ENCODE measurements at places on chromosomes 13 and 19. TPM values are rescaled to one million over a fixed set of nuclear protein-coding genes. Genes with fewer than 3 reads are reported as not detected.

Gene VSTM2B
- not detected for total RNA-seq

- DNase-seq: no peak
These were observed 6.8 kb downstream of the KATNAL1 start for GRCh38 chr13:30300596-30300995.

Gene PLIN5
- total RNA-seq: not detected

Gene CEACAM3
- total RNA-seq: not detected

DNA sequence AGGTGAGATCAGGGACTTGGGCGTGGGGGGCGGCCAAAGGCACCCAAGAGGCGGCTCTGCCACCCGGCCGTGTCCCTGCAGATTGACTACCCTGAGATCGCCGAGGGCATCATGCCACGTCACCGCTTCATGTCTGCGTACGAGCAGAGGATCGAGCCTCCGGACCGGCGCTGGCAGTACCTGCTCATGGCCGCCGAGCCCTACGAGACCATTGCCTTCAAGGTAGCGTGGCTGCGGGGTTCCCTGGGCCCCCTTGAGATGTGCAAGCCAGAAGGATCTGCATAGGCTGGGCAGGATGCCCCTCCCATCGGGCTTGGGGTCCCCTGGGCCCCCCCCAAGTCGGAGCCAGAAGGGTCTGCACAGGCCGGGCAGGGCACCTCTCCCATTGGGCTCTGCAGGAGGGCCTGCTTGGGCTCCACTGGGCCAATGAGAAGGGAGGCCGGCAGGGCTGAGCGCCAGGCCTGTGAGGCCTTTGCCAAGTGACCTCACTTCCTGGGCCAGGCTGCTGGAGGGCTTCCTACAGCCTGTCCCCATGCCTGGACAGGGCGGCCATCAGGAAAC lies 2.2 kb upstream of the AMH start:
- no peak for DNase-seq

GRCh38 chr19:29841559-29842367 lies 30.0 kb downstream of the CCNE1 start:
- no peak for DNase-seq

- DNase-seq: no peak
These were observed 22.0 kb upstream of the UPF3A start for GRCh38 chr13:114259374-114259773.

GRCh38 chr19:5237939-5238480 lies 102.6 kb downstream of the PTPRS start:
- DNase-seq: no peak

- DNase-seq: no peak
These were observed 228.2 kb downstream of the NHLRC3 start for GRCh38 chr13:39266426-39266825.

DNA sequence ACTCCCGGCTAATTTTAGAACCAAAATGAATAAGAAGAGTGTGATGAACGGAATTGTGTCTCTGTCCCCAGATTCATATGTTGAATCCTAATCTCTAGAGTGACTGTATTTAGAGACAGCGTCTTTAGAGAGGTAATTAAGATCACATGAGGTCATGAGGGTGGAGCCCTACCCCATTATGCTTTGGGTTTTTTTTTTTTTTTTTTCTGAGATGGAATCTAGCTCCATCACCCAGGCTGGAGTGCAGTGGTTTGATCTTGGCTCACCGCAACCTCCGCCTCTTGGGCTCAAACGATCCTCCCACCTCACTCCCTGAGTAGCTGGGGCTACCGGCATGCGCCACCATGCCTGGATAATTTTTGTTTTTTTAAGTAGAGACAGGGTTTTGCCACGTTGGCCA lies 27.9 kb downstream of the FBXO27 start:
- no peak for DNase-seq

DNA sequence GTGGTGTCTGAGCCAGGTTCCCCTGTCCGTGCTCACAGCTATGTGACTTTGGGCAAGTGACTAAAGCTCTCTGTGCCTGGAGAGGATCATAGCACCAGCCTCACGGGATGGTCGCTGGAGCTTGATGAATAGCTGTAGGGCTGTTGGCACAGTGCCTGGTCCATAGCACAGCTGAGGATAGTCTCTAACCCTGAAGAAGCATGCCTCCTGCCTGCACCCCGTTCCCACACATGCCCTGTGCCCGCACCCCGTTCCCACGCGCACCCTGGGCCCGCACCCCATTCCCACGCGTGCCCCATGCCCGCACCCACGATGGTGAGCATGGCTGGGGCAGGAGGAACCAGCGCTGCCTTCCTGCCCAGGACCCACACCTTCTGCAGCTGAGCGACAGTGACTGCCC lies 63.7 kb upstream of the F7 start:
- DNase-seq: no peak

DNA sequence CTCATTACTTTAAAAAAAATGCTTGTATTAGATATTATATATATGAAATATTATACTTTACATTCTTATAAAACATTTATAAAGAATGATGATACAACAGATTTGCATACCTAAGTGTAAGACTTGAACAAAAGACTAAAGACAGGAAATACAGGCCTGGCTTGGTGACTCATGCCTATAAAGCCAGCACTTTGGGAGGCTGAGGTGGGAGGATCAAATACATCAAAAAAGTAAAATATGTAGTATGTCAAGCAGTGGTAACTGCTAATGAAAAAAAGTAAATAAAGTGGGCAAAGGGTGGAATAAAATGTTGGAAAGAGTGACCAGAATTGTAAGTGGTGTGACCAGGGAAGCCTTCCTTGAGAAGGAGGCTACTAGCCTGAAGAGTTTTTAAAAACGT lies 133.7 kb downstream of the GGACT start:
- DNase-seq: no peak

GRCh38 chr19:35717665-35718344 lies at the start of gene KMT2B:
Gene KMT2B (plus strand): TSS chr19:35718003. CDS start chr19:35718019, 16 bp downstream.
- no peak for DNase-seq

GRCh38 chr19:33631609-33631973 lies 9.8 kb downstream of the CHST8 start:
- no peak for DNase-seq

Gene CDC16
- 27.9 TPM for total RNA-seq

Gene IGSF23
- 0.12 TPM for total RNA-seq

- no peak for DNase-seq
These were observed 59.4 kb upstream of the SPRY2 start for GRCh38 chr13:80400164-80400864.

Gene SLC25A42
- total RNA-seq: 2.9 TPM

GRCh38 chr13:48831248-48831647 lies 144.5 kb upstream of the FNDC3A start:
- DNase-seq: no peak

DNA sequence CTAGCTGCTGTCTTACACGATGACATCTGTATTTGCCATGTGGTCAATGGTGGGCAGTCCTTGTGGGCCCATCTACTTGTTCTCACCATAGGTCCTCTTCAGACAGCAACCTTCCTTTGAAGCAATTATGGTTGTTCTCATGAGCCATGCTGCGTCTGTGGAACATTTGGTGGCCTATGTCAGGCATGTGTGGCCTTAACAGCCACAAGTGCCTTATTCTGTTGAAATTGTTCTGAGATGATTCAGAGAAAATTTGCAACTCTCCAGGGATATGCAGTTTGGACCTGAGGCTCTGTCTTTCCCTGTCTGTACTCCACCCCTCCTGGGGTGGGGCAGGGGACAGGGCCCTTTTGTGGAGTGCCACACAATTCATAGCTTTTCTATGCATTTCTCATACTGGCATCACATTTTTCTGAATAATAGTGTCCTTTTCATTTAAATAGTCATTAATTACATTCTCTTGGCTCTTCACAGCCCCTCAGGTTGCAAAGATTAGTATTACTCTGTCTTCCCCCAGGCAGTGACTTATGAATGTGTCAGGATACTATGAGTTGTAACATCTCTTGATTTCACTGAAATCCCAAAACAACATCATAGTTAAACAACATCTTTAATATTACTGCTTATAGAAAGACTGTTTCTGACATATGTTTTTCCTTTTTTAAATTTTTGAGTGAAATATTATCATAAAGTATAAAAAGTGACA lies 102.1 kb downstream of the ITGBL1 start:
- no peak for DNase-seq

- DNase-seq: no peak
These were observed 2.7 kb downstream of the HAMP start for GRCh38 chr19:35285095-35285449.

DNA sequence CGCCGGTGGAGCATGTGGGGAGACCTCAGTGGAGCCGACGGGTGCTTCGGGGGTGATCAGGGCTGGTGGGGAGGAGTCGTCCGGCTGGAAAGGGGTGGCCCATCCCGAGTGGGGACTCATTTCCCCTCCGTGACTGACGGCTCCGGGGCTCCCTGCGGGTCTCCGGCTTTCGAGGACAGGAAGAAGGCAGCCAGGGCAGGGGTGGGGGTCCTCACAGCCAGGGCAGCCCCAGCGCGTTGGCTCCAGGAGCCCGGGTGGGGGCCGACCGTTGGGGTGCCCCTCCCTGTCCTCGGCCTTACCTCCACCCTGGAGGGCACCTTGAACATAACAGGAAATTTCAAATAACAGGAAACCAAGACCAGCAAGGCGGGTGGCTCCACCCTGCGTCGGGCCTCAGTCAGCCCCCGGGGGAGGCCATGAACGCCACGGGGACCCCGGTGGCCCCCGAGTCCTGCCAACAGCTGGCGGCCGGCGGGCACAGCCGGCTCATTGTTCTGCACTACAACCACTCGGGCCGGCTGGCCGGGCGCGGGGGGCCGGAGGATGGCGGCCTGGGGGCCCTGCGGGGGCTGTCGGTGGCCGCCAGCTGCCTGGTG lies at the start of gene S1PR4:
Gene S1PR4, plus strand, starts transcription at position 393 of the 596 bp plus-strand sequence. Its CDS starts 24 bp downstream, at position 417.
- DNase-seq: no peak

DNA sequence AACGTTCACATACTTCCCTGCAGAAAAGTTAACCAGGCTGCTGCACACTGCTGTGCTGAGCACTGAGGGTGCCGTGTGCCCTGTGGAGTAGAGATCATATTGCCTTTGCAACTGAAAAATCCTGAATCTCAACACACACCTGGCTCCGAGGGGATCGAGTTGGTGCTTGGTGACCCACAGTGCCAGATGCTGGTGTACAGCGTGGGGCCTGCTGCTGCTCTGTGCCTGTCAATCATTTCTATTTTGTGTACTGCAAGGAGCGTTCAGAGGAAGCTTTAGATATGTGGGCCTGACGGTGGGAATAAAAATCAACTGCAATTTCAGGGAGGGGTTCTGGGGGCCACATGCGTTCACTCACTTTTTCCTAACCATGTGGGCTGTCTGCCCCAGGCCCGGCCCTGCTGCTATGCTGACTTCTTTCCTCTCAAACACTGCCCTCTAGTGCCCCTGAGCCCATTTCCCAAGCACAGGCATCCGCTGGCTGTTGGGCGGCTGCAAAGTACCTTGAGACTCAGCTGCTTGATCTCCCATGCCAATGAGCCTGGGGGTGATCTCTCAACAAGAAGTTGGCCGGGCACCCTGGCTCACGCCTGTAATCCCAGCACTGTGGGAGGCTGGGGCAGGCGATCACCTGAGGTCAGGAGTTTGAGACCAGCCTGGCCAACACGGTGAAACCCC lies 9.7 kb upstream of the LENG8 start:
- DNase-seq: no peak

DNA sequence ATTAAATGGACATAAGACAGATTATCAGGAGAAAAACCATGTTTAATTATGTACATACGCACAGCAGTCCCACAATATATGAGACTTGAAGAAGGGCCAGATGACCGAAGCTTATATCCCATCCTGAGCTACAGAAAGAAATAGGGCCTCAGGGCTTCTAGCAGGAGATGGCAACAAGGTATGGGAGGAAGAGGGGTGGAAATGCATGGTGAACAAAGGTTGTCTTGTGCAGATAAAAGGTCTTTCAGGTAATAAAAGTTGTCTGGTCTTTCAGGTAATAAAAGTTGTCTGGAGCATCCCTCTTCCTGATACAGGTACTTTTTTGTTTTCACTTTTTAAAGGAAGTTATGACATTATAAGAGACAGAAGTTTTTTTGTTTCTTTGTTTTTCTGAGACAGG lies 15.4 kb upstream of the GTF3A start:
- no peak for DNase-seq

Gene ZNF578
- total RNA-seq: 1.6 TPM

All from epithelial cell of proximal tubule (primary cell).